Bronchial epithelial cell (primary cell): ENCODE measurements at places on chromosomes 3 and 15. TPM values are rescaled to one million over a fixed set of nuclear protein-coding genes. Genes with fewer than 3 reads are reported as not detected.

The DUOX2 gene
- 0.90 and 1.1 TPM in 2 replicates for total RNA-seq

The TGM5 gene
- total RNA-seq, result under 0.01 and 1.8 TPM in 2 replicates

The WDR72 gene
- under 0.01 and 0.13 TPM in 2 replicates for total RNA-seq

The DUOXA2 gene
- 0.13 TPM in 1 of 2 replicates, not detected in the other for total RNA-seq

The GOLGA6B gene
- total RNA-seq, result not detected in 2 replicates

The TMC3 gene
- not detected in 2 replicates for total RNA-seq

The MYO5C gene
- total RNA-seq, result 17.8 and 19.7 TPM in 2 replicates

The PSTPIP1 gene
- total RNA-seq, result 0.38 TPM in 1 of 2 replicates, not detected in the other

The LIPH gene
- total RNA-seq, result 1.8 and 5.6 TPM in 2 replicates

The MORC1 gene
- total RNA-seq, result not detected in 2 replicates
